NCI-H526 (cell line): ENCODE measurements at places on chromosomes 6 and 20.

DNA sequence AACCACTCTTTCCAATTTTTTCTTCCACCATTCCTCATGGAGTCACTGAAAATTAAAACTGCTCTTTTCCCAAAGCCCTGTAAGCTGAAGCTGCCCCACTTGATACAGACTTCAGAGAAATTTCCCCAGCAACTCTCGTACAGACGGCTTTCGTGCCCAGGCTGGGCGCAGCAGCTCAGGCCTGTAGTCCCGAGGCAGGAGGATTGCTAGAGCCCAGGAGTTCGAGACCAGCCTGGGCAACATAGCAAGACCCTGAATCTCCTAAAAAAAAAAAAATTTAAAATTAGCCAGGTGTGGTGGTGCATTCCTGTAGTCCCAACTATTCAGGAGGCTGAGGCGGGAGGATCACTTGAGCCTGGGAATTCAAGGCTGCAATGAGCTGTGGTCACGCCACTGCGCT is 6.6 kb downstream of the PPDPF start:
- no peak for DNase-seq

GRCh38 chr20:5495939-5496338 is 179.2 kb upstream of the PROKR2 start:
- no peak for DNase-seq

- no peak for DNase-seq
Observed at GRCh38 chr6:55281215-55281614, 46.1 kb upstream of the GFRAL start.

GRCh38 chr6:139147628-139148027 is 12.7 kb downstream of the HECA start:
- DNase-seq = no peak

- no peak for DNase-seq
Observed at GRCh38 chr20:63239431-63239830, 3.7 kb downstream of the BIRC7 start.

DNA sequence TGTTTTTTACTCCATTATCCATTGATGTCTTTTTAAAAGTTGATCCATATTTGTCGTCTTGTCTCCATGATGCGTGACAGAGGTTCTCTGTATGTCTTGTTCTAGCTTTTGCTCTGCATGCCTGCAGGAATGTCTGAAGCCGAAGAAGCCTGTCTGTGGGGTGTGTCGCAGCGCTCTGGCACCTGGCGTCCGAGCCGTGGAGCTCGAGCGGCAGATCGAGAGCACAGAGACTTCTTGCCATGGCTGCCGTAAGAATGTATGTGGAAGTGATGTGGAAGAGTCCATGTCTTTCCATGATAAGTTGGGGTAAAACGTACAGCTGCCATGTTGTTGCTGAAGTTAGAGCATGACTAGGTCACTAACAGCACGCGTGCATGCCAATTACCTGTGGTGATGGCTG is 5.3 kb downstream of the RNF114 start:
- no peak for DNase-seq

DNA sequence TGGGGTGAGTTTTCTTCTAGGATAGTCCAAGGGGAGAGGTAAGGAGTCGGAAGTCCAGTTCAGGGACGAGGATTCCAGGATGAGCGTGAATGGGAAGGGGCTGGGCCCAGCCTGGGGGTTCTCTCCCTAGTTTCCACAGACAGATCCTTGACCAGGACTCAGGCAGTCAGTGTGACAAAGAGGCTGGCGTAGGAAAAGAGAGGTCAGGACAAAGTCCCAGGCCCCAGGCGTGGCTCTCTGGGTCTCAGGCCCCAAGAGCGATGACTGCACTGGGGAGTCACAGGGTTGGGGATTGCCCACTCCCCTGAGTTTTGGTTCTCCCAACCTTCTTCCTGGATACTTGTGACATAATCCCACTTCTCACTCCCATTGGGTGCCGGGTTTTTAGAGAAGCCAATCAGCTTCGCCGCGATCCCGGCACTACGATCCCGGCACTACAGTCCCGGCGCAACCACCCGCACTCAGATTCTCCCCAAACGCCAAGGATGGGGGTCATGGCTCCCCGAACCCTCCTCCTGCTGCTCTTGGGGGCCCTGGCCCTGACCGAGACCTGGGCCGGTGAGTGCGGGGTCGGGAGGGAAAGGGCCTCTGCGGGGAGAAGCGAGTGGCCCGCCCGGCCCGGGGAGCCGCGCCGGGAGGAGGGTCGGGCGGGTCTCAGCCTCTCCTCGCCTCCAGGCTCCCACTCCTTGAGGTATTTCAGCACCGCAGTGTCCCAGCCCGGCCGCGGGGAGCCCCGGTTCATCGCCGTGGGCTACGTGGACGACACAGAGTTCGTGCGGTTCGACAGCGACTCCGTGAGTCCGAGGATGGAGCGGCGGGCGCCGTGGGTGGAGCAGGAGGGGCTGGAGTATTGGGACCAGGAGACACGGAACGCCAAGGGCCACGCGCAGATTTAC is 46.2 kb upstream of the TRIM26 start:
- peak; percentile 89 for DNase-seq

DNA sequence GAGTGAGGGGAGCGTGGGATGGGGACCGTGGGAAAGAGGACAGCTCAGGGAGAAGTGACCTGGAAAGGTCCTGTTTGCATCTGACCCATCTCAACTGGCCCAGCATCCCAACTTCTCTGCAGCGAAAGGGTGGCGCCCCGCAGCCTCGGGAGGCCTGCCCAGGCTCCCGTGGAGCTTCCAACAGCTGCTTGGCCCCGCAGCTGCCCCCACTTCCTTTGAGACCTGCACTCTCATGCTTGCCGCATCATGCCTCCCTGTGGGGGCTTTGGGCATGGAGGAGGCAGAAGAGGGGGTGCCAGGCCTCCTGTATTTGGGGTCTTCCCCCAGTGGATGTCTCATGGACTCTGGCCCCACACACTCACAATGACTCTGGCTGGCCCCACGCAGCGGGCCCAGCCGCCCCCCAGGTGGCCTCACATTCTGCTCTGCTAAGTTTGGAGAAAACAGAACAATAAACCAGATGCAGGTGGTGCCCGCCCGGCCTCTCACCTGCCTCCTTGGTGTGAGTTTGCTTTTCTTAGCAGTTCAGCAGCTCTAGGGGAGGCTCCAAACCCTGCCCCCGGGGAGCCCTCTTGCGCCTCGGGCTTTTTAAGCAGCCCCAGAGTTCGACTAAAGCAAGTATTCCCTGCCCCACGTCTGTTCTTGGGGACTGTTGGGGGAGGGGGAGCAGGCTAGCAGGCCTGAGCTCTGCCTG is 40.7 kb downstream of the CPXM1 start:
- no peak for DNase-seq

DNA sequence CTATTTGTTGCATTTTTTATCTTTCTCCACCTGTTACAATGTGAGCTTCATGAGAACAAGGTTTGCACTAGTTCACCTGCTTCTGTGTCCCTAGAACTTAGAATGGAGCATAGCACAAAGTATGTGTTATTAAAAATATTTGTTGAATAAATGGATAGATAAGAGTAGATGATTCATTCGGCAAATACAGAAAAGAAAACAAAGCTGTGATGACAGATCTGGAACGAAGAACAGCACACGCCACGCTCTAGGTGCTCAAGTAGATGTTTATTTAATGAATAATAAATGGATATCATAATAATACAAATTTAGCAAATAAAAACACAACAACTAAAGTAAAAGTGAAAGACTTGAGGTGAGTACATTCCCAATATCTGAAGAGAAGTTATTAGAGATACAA is 273.1 kb downstream of the HAO1 start:
- no peak for DNase-seq

- peak; percentile 58 for DNase-seq
Observed at GRCh38 chr20:59403261-59403961, 103.0 kb downstream of the EDN3 start.

- DNase-seq = no peak
Observed at GRCh38 chr20:37511610-37512275, 9.3 kb upstream of the NNAT start.

DNA sequence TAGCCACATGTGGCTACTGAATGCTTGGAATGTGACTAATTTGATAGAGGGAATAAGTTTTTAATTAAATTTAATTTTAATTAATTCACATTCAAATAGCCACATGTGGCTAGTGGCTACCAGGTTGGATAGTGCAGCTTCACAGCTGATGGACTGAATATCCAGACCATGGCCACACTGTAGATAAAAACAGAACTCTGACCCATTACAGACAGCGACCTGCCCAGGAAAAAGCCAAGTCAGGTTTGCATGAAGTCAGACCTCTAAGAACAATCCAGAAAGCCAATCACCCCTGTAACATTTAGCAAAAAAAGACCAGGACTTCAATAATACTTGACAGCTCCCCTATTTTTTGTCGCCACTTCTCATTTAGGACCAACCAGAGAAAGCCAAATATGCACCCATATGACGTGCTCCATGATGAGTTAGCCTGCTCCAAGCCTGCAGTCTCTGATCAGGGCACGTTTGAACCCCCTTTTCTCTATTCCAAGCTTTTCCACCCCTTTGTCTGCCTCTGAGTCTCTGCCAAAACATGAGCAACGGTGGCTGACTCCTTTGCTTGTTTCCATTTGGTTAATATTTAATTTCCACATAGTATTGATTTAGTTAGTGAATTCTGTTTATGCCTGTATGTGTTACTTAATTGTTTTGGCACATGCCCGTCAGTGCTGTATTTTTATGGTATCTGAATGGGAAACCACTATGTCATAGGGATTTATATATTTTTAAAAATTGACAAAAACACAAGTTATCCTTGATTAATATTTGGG is 636.3 kb downstream of the UTRN start:
- DNase-seq = no peak

DNA sequence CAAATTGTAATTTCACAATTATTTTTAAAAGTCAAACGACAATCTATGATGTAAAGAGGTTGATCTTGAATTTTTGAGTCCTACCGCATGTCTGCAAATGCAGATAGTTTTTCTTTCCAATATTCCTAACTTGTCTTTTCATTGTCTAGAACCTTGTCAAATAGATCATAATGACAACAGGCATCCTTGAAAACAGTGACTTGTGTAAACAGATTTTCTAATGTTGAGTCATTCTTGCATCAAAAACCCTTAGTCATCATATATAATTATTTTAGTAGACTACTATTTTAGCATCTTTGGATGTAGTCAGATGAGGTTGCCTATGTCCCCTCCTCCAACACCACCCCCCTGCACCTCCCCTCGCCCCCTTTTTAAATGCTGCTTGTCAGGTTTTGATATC is 43.8 kb downstream of the BMP6 start:
- DNase-seq = no peak

DNA sequence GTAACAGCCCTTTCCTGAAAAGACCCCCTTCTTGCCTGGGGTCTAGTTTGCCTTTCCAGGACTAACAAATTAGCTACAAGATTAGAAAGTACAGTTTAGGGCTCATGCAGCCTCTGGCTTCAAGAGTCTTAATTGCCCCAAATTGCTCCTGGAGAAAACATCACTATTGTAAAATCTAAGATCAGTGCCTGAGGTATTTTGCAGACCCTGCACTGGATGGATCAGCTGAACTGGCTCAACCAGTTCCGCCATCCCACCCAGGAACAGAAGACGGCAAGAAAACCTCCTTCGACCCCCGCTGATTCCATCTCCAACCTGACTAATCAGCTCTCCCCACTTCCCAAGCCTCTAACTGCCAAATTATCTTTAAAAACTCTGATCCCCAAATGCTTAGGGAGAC is 236.5 kb upstream of the KCNG1 start:
- no peak for DNase-seq

DNA sequence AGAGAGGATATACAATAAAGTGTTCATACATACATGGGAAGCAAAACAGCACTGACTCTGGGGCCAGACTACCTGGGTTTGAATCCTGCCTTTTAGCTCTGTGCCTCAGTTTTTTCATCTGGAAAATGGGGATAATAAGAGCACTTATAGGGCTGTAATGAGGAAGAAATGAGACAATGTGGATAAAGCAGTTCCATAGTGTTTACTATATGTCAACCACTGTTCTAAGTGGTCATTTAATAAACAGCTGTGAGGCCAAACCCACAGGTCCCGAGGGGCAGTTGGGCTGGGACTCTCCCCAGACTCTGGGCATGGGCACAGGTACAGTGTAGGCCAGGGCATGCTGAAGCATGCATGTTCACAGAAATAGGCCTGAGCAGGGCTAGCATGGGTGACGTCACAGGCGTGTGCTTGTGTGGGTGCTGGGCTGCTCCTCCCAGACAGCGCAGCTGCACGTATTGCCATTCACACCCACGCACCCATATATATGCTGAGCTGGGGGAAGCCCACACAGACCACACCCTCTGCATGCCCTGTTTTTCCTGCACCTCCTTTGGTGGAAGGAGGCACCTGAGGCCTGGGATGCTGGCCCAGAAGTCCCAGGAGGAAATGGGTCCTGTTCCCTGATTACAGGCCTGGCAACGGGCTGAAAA is 3.5 kb upstream of the PLCG1 start:
- DNase-seq = no peak

GRCh38 chr6:31664790-31665500 is at the start of gene GPANK1:
Gene GPANK1, minus strand, starts transcription at chr6:31664997. Its CDS starts 519 bp downstream, at chr6:31664478.
- peak; percentile 93 for DNase-seq

DNA sequence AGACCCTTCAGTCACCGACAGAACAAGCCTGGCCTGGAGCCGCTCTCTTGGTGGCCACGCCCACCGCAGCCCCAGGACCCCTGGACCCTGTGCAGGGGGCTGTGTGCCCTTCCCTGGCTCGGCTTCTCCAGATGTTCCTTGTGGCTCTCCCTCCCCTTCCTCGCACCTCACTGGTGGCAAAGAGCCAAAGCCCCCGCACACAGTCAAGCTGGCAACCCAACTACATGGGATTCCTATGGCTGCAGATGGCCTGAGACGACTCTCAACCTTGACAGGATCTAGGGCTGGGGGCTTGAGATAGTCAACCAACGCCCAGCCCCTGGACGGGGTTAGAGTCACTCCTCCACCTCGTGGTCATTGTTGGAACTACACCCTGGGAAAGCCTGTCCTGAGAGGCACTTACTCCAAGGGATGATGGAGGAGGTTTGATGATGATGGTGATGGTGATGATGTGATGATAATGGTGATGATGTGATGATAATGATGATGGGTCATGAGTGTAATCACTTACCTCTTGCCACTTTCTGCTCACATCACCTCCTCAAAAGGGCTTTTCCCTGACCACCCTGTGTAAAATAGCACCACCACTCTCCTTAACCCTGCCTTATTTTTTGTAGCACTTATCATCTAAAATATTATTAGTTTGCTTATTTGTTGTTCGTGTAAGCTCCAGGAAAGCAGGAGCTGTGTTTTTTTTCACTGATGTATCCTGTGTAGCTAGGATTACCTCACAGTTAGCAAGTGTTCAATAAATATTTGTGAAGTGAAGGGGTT is 278.4 kb downstream of the LRFN2 start:
- DNase-seq = peak; percentile 89
